ENCODE measurements at places on chromosomes 12 and 14.

GRCh38 chr12:26831951-26832821, 808 bp downstream of the ITPR2 start:
- peak; percentile 38 for ATAC-seq

- no peak for ATAC-seq
Measured at GRCh38 chr14:106788534-106788933, 1262.2 kb downstream of the TMEM121 start.

DNA sequence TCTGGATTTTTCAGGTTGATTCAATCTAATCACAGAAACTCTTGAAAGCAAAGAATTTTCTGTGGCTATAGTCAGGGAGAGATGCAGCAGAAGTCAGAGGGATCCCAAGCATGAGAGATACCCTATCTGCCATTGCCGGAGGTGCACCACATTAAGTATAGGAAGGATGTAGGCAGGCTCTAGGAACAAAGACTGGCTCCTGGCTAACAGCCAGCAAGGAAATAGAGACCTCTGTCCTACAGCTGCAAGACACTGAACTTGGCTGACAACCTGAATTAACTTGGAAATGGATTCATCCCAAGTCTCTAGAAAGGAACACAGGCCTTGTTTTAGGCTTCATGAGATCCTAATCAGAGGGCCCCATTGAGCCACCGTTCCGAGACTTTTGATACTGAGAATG, 364.9 kb upstream of the FLRT2 start:
- no peak for ATAC-seq

GRCh38 chr12:79360936-79361335, 329.8 kb downstream of the PAWR start:
- ATAC-seq: no peak

GRCh38 chr12:6322969-6323339, 12.5 kb downstream of the PLEKHG6 start:
- ATAC-seq: no peak

- no peak for ATAC-seq
Measured at GRCh38 chr12:54356228-54356627, 8.1 kb downstream of the GPR84 start.

All from gastroesophageal sphincter (tissue), 4 donors.